ENCODE measurements at places on chromosomes 4 and X.
A peak's percentile ranks its signal among the peaks of the same experiment; 100 is the strongest.

DNA sequence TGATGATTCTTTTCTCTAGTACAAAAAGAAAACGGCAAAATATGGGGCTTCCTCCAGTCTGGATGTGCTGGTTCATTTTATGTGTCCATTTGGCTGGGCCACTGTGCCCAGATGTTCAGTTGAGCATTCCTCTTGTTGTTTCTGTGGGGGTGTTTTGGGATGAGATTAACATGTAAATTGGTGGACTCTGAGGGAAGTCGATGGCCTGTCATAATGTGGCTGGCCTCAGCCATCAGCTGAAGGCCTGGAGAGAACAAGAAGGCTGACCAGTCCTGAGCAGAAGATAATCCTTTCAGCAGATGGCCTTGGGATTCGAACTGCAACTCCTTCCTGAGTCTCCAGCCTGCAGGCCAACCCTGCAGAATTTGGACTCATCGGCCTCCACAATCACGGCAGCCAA lies 136.7 kb downstream of the EVC2 start:
- no peak for DNase-seq

GRCh38 chr4:120403296-120403695 lies 336.6 kb upstream of the MAD2L1 start:
- no peak for DNase-seq

DNA sequence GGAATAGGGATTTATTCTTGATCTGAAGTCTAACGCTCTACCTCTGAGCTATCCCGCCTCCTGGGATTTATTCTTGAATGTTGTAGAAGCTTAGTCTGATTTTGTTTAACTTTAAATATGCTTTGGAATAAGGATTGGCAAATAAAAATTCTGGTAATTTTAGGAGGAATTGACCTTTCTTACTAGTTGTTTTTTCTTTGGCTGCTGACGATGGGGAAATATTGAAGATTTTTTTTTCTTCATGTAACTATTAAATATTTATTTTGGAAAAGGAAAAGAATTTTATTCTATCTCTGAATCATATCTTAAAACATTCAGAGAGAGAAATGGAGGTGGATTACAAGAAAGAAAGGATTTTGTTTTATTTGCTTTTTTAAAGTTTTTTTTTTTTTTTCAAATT lies 122.9 kb downstream of the PDLIM5 start:
- DNase-seq = no peak

DNA sequence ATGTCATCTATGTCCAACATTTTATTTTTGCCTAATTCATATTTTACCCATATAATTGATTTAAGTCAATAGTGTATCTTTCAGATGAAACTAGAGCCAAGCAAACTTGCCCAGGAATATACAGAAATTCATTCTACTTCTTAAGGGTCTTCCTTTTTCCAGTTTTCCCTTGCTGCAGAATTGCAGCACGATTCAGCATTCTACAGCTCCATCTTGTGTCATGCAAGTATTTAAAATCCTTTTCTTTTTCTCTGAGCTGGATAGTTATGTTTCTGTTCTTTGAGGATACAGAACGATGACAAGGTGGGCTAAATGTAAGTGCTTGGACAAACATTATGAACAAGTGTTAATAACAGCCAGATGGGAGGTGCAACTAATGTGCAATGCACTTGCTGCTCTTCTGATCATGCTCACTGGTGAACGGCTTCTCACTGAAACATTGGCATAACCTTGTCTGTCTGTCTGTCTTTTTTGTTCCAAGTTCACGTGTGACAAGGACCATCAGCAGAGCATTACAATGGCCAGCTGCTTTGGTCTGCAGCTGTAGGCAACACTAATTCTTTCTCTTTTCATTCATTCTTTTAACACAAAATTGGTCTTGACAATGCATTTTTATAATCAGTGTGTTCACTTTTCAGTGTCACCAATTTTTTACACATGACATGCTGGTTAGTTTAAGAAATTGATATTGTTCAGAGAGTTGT lies 1821.7 kb downstream of the ARAP2 start:
- DNase-seq = no peak

DNA sequence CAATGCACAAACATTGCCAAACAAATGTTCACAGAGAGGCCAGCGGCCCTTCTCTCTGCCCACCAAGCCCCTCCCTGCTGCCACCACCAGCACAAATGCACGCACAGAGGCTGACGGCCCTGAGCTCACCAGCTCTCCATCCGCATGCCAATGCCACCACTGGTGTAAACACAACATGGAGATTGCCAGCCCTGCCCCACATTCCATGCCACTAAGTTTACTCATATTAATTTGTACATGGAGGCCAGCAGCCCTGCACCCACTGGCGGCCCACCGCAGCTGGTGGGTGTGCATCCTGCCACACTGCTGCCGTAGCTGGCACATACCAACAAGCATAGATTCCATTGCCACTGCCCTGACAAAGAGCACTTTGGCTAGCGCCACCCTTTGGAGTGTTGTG lies 124.0 kb downstream of the CYLC1 start:
- no peak for DNase-seq

GRCh38 chr4:105957680-105958079 lies 62.4 kb downstream of the NPNT start:
- DNase-seq = no peak

DNA sequence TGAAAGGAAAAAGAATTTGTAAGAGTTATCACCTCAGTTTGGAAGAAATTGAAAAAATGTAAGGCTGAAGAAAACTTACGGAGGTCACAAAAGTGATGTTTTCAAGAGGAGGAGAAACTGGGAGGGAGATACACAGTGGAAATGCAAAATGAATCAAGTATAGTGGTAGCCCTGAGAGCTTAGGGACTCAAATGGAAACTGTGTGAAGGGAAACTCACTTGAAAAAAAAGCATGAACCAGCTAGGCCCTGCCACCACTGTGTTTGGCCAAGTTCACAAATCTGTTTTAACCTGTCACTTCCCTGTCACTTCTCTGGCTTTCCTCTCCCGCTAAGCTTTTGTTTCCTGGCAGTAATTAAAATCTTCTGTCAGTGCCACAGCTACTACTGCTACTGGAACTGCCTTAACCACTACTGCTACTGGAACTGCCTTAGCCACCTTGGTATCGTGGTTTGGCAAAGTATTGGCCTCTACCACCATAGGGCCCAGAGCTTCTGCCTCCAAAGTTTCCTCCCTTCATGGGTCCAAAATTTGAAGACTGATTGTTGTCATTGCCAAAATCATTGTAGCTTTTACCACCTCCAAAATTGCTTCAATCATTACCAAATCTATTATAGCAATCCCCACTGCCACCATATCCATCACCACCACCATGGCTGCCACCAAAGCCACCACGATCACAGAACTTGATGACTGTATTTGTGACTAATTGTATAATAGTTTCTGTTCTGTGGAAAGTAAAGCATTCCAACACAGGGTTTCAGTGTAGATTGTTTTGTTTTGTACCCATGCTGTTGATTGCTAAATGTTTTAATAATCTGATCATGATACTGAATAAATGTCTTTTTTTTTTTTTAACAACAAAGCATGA lies 41.5 kb downstream of the SMARCA5 start:
- no peak for DNase-seq

- DNase-seq = no peak
Observed at GRCh38 chr4:25011135-25011866, 19.4 kb downstream of the LGI2 start.

DNA sequence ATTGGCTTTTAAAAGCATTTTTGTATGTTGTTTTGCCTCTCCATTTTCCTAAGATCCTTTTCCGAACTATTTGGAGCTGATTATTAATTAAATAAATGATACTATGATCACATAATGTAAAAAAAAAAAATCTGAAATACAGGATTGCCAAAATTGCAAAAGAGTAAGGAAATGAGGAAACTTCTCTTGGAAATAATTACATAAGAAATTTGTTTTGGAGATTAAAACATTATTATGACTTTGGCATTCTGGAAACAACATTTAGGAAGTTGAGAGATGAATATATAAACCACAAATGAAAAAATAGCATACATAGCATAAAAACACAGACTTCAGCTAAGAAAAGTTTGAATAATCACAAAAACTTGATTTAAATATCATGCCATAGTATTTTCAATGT lies 33.5 kb downstream of the PF4 start:
- DNase-seq = no peak

DNA sequence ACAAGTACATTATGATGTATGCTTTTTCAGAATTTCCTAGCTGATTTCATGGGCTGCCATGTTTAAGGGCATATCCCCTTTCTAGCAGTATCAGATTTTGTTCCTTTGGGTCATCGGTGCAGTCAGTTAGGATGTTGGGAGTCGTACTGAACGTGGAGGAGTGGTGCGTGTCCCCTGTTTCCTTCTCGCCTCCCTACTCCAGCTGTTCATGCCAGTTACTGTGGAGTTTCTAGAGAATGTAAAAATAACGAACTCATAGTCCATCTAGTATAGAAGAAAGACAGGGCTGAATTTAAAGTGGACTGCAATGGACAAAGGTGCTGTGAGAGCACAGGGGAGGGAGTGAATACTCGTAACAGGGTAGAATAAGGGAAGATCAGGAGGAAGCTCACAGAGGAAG lies 111.3 kb downstream of the CEP135 start:
- DNase-seq = no peak

GRCh38 chrX:119688911-119689321 lies 4.1 kb downstream of the SEPTIN6 start:
- peak; percentile 49 for DNase-seq

- DNase-seq = peak; percentile 4
Observed at GRCh38 chr4:152352622-152353116, 183.2 kb downstream of the FBXW7 start.

- no peak for DNase-seq
Observed at GRCh38 chr4:143341186-143341755, 4.6 kb downstream of the GAB1 start.

DNA sequence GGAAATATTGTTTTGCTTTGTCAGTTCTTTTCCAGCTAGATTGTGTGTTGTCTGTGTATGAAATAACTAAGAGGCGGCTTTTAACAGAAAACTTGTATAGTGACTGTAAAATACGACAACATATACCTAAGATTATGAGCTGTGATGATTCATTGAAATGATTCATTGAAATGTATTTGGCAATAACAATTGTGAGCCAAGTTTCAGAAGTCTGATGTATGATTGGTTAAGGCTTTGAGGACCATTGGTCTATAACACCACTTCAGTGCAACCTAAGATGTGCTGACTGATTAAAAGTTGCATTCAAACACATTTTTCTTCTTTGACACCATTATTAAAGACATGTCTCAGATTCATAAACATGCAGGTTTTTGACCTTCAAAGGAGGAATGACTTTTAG lies 76.6 kb downstream of the PTPN13 start:
- DNase-seq = no peak

DNA sequence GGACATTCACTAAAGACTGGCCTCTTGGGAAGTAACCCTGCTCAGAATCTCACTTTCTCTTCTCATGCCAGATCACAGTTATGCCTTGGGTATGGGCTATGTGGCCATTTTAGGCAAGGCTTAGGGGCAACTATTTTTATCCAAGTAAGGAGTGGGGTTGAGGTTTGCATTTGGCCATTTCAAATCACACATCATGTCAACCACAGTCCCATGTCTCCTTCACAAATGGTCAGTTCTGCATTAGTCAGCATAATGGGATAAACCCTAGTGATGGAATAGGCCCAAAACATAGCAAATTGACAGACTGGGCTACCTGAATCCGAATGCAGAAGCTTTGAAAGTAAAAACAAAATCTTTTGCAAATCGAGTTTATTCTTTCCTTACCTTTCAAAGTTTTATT lies 827 bp upstream of the RTL3 start:
- no peak for DNase-seq

DNA sequence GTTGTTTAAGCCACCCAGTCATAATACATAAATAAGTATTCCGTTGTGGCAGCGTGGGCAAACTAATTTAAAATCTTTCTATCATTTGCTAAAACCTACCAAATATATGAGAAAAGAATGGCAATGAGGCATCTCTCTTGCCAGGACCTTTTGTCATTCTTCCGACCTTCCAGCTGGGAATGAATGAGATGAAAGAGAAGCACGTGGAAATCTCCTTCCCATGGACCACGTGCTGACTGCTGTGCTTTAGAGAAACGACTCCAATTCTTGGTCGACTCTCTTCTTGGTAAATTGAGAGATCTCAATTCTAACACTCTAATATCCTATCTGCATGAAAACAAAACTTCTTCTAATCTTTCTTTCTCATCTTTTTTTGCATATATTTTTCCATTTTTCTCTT lies 116.5 kb downstream of the COL25A1 start:
- no peak for DNase-seq

DNA sequence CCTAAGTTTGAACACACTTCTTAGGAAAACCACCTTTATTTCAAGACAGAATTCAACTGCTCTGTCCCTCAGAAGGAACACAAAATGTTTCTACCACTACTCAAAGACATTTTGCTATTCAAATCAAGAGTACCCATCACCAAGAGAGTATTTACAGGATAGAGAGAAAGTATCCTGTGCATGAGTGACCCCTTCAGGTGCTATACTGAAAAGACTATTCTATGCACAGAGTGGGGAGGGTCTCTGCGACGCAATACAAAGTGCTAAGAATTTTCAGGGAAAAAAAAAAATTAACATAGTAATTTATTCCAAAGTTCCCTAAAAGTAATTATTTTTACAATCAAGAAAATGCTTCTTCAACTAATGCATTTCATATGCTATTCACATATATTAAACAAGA lies 346.4 kb upstream of the FAM241A start:
- DNase-seq = no peak

- DNase-seq = no peak
Observed at GRCh38 chrX:69229436-69229835, 64.2 kb upstream of the PJA1 start.

- DNase-seq = no peak
Observed at GRCh38 chr4:166128403-166128802, 255.4 kb downstream of the TLL1 start.

GRCh38 chrX:48945517-48946348 lies 11.7 kb downstream of the OTUD5 start:
- DNase-seq = peak; percentile 32

- DNase-seq = no peak
Observed at GRCh38 chrX:97531825-97532224, 648.1 kb downstream of the RPA4 start.

DNA sequence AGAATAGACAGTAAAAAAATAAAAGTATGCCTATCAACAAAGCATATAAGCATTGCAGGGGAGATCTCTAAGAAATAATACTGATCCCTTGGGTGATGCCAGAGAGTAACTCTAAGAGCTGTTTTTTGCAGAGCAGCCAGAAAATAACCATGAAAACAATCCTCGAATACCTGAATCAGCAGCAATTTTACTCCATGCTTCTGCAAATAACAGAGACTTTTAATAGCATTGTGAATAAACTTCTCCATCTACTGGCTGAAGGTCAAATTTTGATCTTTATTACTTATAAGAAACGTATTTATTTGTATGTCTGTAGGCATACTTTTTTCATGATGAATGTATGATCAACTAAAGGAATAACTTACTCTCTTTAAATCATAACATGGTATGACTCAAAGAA lies 334.5 kb downstream of the GALNTL6 start:
- no peak for DNase-seq

DNA sequence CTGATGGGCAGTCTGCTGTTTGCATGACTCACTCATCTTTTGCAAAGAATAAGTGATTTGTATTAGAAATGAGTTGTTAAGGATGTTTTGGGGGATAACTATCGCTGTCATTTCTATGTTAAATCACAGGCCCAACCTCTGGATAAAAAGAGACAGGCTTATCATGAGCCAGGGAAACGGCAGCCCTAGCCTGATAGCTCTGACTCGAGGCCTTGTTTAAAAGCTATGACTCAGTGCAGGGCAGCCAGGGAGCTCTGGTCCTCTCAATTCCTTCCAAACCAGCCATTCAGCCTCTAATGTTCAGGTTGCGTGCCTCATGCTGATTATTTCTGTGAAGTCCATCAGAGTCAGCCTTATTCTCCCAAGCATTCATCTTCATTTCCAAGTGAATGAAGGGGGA lies 305.9 kb upstream of the HAND2 start:
- DNase-seq = no peak
